Activated naive CD8-positive, alpha-beta T cell treated with anti-CD3 and anti-CD28 coated beads, Interleukin-2, amount 10 ng/mL, durations not matched to agents 7 days and 5 days (primary cell): ENCODE measurements at places on chromosomes 3 and 15. TPM values are rescaled to one million over a fixed set of nuclear protein-coding genes. Genes with fewer than 3 reads are reported as not detected.
A peak's percentile ranks its signal among the peaks of the same experiment; 100 is the strongest.

The CHRNA7 gene
- 0.43 TPM for total RNA-seq

DNA sequence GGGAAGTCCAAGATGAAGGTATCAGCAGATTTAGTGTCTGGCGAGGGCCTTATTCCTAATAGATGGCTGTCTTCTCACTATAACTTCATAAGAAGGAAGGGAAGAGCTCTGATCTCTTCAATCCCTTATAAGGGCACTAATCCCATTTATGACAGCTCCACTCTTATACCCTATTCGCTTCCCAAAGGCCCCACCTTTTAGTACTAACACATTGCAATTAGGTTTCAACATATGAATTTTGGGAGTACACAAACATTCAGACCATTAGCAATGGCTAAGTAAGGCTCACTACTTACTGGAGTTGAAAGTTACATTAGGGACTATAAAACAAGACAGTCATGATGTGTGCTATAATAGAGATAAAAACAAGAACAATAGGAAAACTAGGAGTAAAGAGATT is 118.9 kb downstream of the NECTIN3 start:
- no peak for DNase-seq

DNA sequence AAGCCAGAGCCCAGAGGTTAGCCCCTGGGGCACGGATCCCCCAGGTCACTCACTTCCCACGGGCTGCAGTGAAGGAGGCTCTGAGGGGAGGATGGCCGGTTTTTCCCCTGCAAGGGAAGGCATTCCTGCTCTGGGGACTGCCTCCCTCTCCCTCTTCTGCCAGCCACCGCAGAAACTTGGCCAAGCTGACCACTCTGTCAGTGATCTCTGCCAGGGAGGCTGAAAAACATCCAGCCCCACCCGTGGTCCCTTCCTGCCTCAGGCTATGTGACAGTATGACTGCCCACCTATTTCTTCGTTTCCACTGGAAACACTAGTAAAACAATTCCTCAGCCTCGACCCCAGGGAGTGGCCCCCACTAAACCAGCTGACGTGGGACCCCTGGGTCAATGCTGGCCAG is 14.6 kb upstream of the FANCD2 start:
- DNase-seq = no peak

DNA sequence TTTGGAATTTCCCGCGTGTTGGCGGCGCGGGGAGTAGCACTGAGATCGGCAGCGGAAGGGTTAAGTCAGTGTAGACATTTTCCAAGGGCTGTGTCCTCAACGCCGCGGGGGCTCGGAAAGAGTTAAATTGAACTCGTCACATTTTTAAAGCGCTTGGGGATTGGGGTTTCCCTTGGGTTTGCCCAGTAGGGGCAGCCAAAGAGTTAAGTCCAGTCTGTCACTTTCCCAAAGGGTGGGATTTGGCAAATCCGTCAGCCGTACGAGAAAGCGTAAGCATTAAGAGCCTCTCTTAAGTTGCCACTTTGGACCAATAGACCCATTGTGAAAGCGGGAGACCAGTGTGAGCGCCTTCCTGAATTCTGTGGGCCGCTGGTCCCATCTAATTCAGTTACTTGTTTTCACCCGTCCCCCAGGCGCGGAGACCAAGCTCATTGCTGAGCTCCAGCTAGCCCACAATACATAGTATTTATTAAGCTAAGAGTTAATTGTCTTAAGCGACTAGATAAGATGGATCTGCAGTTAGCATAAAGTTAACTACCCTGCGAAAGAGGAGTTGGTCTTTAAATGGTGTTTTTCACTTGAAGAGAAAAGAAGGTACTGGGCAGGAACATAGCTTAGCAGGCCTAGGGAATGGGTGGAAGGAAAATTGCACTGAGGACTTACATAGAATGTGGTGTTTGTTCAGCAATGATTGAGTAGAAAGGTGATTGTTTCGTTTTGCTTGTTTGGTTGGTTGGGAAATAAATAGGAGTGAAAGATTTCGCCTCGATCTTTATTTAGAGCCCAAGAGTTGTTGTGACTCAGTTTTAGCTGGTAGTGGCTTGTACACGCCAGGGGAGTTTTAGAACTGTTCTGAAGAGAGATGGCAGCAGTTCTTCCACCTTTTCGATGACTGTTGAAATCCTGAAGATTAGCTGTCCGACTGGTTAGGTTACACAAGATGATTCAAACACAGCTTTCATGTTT is 932 bp downstream of the ARL8B start:
- peak; percentile 34 for DNase-seq

- no peak for DNase-seq
These were observed 40.2 kb downstream of the SUMF1 start for GRCh38 chr3:4426782-4427344.

- no peak for DNase-seq
These were observed 2.1 kb downstream of the TIGIT start for GRCh38 chr3:114295946-114296345.

The BNIP2 gene
- 79.7 TPM for total RNA-seq

The GPR160 gene
- total RNA-seq = 10.5 TPM

GRCh38 chr3:134327594-134327975 is 46.7 kb downstream of the AMOTL2 start:
- DNase-seq = no peak

DNA sequence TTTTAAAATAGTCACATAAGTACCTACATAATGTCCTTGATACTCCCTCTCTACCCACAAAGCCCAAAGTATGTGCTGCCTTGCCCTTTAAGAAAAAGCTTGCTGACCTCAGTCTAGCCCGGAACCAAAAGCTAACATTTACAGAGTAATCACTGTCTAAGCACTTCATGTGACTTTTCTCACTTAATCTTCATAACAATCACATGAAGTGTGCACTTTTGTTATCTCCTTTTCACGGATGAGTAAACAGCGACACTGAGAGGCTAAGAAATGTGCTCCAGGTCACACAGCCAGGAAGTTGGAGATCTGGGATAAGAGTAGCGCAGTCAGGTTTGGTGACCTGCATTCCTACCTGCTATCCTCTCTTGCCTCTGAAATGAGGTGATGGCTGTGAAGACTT is 194.0 kb downstream of the ITPR1 start:
- no peak for DNase-seq

DNA sequence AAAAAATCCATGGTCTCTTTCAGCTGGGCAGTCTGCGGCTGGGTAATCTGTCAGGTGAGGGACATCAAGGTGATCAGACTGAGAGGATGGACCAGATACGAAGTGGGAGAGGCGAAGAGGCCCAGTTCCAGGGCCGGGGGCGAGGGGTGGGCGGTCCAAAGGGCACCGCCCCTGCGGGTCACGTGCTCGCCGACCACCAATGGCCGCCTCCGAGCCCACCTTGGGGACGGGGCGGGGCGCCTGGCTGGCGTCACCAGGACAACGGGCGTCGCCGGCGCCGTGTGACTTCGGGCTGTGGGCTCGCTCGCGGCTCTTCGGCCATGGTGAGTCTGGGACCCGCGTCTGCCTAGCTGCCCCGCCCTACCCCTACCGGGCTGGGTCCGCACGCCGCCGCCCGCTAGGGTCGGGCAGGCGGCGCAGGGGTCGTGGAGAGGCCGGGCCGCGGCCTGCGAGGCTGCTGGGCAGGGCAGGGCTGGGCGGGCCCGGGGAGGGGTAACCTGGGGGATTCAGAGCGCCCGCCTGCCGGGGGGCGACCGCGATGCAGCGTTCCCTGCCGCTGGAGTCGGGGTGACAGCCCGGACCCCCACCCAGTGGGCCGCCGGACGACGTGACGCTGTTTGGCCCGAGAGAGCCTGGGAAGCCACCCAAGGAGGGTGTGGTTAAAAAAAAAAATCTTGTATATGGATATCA is at the start of gene FBXL2:
Gene FBXL2, plus strand, starts transcription at position 250 of the 690 bp plus-strand sequence. Its CDS starts 71 bp downstream, at position 321.
- peak; percentile 44 for DNase-seq

The NFKBIZ gene
- 72.5 TPM for total RNA-seq

The PLCL2 gene
- total RNA-seq = 53.2 TPM

DNA sequence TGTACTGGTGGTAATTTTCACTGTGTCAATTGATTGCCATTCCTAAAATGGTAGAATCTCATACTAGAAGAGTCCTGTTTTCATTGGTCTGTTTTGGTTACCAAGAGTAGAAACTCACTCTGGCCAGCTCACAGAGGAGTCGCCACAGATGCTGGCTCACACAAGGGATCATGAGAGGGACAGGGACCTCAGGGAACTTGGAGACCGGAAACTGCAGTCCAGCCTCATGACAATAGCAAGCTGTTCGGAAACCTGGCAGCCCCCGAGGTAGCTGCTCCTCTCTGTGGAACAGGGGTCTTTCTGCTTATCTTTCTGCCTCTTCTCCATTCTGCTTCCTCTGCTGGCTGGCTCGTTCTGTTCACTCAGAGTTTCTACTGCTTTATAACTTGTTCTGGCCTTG is 192.9 kb downstream of the PLCL2 start:
- no peak for DNase-seq

GRCh38 chr3:188369526-188369925 is 215.6 kb downstream of the LPP start:
- no peak for DNase-seq

- DNase-seq = no peak
These were observed 331.0 kb upstream of the LRRFIP2 start for GRCh38 chr3:37505415-37505814.

The DBR1 gene
- total RNA-seq = 22.6 TPM

DNA sequence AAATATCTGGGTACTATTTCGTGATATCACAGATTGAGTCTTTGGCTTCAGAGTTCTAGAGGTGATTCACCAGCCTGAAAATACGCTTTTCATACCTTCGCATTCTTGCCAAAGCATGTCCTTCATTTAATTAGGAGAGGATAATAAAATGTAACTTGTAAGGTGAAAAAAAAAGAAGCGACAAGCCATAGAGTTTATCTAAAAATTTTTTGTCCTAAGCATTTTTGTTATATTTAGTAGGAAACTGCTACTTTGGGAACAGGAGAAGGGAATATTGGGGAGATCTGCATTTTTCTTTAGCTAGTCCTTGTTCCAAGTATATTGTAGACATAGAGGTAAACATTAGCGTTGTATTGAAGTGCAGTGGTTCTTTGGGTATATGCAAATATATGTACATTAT is 120.1 kb downstream of the TCF12 start:
- no peak for DNase-seq

DNA sequence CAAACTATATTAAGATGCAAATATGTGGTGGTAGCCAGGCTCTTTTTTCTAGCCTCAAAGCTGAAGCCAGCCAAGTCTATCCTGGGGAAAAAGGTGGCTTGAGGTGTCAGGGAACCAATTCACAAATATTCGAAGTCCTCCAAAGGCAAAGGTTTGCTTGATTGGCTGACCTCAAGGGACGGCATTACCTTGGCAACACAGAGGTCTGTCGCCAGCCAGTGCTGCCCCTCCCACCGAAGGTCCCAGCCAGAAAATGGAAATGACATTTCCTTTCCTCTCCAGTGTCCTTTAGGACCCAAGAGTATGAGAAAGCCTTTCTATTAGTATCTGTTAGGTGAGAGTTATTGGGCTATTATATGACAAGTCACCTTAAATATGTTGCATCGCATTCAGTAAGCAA is 96.0 kb upstream of the LIMD1 start:
- DNase-seq = no peak

GRCh38 chr3:82741346-82741745 is 979.9 kb upstream of the GBE1 start:
- no peak for DNase-seq
